ENCODE measurements at places on chromosomes 5 and 9. TPM values are rescaled to one million over a fixed set of nuclear protein-coding genes. Genes with fewer than 3 reads are reported as not detected.

SLC46A2 gene
- 0.16 TPM for total RNA-seq

DNA sequence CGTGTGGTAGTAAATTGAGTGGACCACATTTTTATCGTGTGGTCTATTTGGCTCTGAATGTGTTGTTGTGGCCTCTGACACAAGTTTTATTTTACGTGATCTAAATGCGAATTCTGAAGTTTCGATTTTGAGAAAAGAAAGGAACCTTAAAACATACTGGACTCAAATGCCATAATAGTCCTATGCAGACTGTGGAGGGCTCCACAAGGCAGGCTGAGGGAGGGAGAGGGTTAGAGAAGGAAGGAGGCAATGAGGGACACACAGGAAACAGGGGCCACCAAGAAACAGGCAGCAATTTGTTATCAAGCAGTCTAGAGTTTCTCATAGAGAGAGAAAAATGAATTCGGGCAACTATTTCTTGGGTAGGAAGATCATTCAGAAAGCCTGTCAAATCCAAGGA is 110.4 kb upstream of the SEMA6A start:
- DNase-seq = no peak

GRCh38 chr9:81052846-81053245 is 636.5 kb downstream of the TLE1 start:
- no peak for DNase-seq

DNA sequence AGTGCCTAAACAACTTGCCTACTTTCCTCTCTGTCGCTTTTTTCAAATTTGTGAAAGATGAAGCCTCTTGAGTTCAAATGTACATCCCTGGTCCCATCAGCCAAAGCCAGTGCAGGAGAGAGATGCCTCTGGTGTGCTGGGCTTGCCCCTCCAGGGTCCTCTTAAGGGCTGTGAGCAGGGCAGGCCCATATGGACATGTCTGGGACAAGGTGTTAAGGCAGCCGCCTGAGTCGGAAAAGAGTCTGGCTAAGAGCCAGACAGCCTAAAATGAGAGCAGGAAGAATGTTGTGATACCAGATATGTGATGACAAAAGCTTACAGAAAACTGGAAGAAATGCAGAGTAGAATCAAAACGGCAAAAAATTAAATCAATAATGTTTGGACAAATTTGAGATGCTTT is 72.5 kb downstream of the APTX start:
- no peak for DNase-seq

DNA sequence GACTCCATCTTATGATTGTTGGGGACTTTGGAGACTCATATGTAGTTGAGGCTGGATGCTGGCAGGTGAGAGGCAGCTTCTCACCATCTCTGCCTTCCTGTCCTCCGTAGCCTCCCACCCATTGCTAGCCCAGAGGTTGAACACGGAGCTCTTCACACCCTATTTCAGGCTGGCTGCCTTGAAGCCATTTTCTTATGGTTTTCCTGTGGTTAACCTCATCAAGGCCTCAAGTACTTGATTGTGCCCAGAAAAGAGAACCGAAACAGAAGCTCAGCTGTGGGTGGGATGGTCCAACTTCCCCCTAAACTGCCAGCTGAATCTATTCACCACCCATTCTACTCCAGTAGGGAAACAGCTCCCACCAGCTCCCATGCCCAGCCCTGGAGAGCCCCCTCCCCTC is 102.9 kb downstream of the LIFR start:
- no peak for DNase-seq

GRCh38 chr9:19922476-19923118 is 133.8 kb upstream of the SLC24A2 start:
- DNase-seq = no peak

- DNase-seq = no peak
Observed at GRCh38 chr5:155125551-155126095, 112.1 kb downstream of the KIF4B start.

GRCh38 chr5:61463596-61463995 is 131.5 kb downstream of the ZSWIM6 start:
- DNase-seq = no peak

GRCh38 chr5:15904899-15905830 is 274.4 kb downstream of the MARCHF11 start:
- no peak for DNase-seq

DNA sequence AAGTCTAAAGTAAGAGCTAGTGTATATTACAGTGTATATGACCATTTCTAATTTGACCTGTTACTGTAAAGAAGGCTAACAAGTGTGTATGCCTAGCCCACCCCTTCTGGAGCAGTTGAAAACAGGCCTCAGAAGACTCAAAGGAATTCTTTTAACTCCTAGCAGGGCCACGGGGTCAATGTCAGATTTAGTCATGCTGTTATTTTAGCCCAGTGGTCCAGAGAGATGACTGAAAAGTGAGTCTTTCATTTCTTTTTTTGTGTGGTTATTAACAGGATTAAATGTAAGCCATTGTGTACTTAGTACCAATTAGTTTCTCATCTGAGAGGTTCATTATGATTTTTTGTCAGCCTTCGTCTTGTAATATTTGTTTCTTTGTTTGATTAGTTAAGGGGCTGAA is 24.4 kb downstream of the ZCCHC7 start:
- no peak for DNase-seq

KLHL9 gene
- total RNA-seq = 12.5 TPM

GRCh38 chr5:120765189-120765588 is 301.1 kb downstream of the PRR16 start:
- DNase-seq = no peak

GRCh38 chr9:20512106-20512505 is 110.2 kb downstream of the MLLT3 start:
- DNase-seq = no peak

PCDHB4 gene
- 1.3 TPM for total RNA-seq

PTPN3 gene
- 17.4 TPM for total RNA-seq

EDIL3 gene
- 23.6 TPM for total RNA-seq

- no peak for DNase-seq
Observed at GRCh38 chr5:169914766-169915165, 65.5 kb downstream of the INSYN2B start.

ELL2 gene
- 30.5 TPM for total RNA-seq

- peak; percentile 26 for DNase-seq
Observed at GRCh38 chr5:2399096-2399495, 352.4 kb downstream of the IRX2 start.

- no peak for DNase-seq
Observed at GRCh38 chr5:43193894-43194265, 1.9 kb downstream of the NIM1K start.

- DNase-seq = no peak
Observed at GRCh38 chr9:70491426-70492318, 77.2 kb upstream of the KLF9 start.

GRCh38 chr5:92907938-92908606 is 672.9 kb downstream of the NR2F1-AS1 start:
- DNase-seq = no peak

Data from cardiac septum (tissue), 1 donor.